ENCODE measurements at places on chromosomes 5 and 9.
A peak's percentile ranks its signal among the peaks of the same experiment; 100 is the strongest.

DNA sequence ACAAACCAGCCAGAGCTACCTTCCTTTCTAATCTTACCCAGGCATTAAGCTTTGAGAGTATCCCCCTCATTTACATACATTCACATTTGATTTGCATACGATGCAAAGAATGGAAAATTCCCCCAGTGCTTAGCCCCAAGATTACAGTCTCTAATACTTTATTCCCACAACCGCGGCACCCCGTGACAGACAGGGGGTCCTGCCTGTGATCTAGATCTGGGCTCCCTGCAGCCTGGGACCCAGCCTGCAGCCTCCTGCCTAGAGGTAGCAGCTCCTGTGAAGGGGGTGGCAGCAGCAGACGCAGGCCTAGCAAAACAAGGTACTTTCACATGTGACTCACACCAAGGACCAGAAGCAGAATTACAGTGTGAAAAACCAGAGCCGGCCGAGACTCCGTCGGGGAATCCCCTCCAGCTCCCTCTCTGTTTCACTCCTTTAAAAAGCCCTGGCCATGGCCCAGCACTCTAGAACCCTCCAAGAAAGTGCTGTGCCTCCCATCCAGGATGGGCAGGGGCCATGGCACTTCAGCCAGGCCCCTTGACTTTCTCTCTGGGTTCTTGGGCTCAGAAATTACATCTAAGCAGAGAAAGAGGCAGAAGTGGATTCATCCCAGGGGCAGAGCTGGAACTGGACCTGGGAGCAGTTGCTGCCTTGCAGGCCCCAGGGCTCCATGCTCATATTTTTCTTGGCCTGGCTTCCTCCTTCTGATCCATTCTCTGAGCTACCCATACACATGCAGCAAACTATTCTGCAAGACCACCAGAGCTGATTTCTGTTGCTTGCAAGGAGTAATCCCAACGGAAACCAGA, 14.0 kb upstream of the TCF7 start:
- DNase-seq: peak; percentile 53

DNA sequence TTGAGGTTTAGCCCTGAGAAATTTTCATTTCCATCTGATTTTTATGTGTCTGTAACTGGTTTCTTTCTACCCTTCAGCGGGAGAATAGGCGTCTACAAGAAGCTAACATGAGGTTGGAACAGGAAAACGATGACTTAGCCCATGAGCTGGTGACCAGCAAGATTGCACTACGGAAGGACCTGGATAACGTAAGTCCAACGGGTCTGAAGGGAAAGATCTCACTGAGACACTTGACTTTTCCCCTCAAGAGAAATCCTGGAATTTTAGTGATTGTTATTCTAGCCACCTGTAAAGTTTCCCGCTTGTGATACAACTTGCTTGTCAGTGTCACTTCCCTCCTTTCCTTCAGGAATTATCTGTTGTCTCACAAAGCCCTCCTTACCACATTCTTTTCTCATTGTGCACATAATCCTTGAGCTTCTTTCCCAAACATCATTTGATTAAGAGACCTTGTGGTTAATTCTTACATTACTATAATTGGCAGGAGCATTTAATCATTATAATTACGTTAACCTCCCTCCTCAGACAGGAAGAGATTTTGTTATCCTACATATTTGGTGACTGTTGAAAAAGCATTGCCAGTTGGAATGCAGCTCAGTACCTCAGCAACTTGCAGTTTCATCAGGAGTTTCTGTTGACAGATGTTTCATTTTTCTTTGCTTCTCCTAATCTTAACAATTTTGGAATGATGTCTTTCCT, 56.9 kb downstream of the GPR21 start:
- no peak for DNase-seq

- peak; percentile 92 for DNase-seq
Observed at GRCh38 chr5:150436141-150436680, 13.3 kb downstream of the RPS14 start.

DNA sequence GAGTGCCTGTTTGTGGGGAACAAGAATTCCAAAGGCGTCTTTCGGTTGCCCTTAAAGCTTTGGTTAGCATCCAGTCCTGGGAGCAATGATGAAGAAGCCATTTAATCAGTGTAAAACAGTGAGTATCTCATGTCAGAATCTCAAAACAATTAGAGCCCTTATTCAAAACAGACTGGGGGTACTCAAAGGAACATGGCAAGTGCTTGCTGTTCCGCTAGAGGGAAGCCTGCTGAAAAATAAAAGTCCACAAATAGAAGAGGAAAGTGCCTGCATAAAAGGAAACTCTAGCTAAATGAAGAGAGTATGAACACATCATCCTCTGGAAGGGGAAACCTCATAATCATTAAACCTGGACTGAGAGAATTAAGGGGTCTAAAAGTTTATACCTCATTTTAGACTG, 26.4 kb downstream of the FBXL7 start:
- DNase-seq: peak; percentile 22

All from fibroblast of villous mesenchyme (primary cell).